ENCODE measurements at places on chromosomes 1 and 21.
A peak's percentile ranks its signal among the peaks of the same experiment; 100 is the strongest.

DNA sequence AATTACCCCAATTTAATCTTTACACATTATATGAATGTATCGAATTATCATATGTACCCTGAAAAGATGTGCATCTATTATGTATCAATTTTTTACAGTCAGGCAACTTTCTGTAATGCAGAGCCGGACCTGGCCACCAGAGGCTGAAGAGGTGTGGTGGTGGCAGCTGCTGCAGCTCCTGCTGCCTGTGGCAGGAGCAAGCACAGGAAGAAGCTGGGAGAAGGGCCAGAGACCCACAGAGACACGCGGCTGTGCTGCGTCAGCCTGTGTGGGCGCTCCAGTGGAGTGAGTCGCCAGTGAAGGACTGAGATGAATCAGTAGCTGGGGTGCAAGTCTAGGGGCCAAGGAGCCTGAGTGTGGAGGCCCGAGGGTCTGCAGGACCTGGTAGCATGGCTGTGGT, 74.3 kb upstream of the COG2 start:
- DNase-seq = no peak

DNA sequence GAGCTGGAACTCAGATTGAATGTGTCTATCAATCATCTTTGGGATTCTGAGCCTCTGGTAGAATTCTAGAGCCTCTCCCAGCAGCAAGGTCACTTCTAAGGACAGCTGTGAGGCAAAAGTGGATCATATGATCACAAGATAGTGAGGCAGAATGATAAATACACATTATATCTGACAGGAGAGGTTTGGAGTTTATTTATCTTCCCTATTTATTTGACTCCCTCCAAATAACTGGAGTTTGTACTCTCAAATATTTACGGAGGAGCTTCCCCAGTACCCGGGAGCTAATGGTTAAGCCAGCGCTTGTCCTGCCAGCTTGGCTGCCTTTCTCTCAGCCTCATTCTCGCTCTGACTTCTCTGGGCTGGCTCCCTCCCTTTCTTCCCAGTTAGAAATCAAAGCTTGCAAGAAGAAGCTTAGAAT, 2.3 kb downstream of the HMGCS2 start:
- DNase-seq = no peak

DNA sequence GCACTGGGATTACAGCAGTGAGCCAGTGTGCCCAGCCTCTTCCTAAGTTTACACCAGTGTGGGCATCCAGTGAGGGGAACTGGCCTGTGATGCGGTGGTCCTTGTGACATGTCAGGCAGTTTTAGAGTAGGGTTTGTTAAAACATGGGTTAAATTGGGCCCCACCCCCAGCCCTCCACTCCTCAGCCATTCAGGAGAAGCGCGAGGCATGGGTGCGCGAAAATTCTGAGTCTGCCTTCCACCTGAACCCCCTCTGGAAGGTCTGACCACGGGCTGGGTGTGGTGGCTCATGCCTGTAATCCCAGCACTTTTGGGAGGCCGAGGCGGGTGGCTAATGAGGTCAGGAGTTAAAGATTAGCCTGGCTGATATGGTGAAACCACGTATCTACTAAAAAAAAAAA, 51.7 kb downstream of the SKI start:
- DNase-seq = no peak

DNA sequence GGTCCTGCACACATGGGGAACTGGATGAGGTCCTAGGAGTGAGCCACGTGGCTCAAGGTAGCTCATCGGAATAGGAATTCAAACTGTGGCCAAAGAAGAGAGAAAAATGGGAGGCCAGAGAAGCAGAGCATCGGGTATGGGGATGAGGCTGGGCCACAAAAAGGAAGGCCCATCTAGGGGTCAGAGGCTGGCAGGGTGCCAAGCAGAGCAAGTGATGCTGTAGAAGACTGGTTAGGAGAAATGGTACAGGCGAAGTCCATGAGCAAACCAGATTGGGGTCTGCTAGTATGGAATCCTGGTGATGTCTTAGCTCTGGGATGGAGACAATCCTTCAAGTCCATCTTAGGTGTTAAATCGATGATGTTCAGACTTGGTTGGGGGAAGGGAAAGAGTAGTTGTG, 68.0 kb downstream of the TEX35 start:
- DNase-seq = no peak

DNA sequence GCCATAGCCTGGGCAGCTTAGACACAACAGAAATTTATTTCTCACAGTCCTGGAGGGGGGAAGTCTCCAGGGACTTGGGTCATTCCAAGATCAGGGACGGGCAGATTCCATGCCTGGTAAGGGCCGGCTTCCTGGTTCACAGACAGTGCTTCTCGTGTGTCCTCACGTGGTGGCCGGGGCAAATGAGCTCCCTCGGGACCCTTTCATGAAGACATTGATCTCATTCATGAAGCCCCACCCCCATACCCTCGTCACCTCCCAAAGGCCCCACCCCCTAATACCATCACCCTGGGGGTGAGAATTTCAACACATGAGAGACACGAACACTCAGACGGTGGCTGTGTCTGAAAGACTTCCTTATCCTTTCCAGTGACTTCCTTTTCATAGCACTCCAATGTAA, 51.5 kb downstream of the ACOT7 start:
- no peak for DNase-seq

GRCh38 chr1:7042322-7043190, 257.3 kb downstream of the CAMTA1 start:
- no peak for DNase-seq

DNA sequence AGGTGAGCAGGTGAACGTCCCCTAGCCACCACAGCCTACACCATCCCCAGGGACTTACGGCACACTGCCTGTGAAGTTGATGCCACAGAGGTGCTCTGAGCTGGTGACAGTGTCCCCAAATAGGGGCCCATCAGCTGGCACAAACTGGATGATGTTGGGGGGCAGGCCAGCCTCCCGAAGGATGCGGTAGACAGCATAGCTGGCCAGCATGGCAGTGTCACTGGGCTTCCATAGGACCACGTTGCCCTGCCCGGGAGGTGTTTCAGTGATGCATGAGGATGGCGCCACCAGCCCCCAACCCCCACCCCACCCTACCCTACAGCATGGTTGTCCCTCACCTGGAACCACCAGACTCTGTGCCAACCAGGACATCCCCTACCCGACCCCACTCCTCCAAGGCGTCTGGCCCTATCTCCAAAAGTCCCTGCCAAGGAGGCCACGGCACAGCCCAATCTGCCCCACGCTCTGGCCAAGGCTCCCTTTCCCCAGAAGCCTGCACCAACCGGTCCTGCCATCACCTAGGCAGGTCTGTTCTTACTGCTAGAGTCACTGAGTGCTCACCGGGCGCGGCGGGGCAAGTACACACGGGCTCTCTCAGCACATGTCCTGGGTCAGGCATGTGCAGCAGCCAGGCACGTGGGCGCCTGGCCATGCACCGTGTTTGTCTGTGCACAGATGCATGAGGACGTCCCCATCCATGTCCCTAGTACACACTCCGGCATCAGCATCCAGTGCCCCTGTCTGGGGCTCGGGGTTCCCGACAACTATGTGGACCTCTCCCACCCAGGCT, 20.5 kb downstream of the ALDH4A1 start:
- DNase-seq = no peak

DNA sequence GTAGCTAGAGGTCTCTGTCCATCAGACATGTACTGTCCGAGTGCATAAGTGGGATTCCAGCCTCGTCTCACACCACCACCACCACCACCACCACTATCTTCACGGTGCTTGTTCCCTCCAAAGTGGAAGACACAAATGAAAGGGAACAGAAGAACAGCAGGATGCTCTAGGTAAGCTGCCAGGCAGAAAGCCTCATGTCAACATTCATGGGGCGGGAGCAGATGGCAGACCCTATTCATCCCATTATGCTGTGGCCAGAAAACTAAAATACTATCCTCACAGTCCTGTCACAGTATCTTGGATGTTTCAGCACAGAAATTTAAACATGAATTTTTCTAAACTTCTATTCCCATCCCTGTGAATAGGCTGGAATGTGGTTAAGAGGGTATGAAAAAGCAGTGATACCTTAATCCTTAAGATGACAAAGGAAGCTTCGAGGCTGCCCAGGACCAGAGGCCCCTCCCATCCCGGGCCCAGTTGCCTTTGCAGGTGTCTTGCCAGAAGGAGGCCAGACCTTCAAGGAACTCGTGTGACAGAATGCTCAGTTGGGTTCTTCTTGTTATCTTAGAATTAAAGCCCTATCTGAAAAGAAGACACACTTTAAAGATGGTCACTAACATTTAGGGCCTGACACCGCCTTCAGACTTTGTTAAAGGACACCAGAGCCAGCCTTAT, 24.7 kb downstream of the APCS start:
- no peak for DNase-seq

- DNase-seq = no peak
These were observed 30.2 kb downstream of the NDC1 start for GRCh38 chr1:53807916-53808315.

GRCh38 chr1:216123446-216124191, 299.6 kb downstream of the USH2A start:
- no peak for DNase-seq

GRCh38 chr1:8217011-8217711, 100.8 kb upstream of the SLC45A1 start:
- DNase-seq = no peak

DNA sequence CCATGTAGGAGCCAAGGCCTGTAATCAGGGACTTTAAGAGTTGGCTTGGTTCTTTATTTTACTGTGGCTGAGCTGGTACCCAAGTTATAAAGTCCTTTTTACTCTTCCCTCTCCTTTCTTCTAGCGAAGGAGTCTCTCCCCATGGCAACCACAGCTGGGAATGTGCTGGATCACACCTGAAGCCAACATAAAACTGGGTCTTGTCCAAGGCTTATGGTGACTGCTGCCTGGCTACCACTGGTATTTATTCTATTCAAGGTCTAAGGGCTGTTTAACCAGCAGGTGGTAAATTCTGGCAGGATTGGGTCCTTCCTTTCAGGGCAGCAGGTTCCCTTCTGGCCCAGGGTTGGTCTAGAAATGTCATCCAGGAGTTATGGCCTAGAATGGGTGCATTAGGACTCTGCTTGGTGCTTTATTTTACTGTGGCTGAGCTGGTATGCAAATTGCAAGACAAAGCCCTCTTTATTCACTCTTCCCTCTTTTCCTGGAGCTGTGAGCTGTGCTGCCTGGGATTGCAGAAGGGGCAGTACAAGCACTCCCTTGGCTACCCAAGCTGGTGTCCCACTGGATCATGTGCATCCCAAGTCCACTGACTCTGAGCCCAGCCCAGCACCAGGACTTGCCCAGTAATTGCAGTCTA, 26.6 kb downstream of the SLC22A15 start:
- no peak for DNase-seq

DNA sequence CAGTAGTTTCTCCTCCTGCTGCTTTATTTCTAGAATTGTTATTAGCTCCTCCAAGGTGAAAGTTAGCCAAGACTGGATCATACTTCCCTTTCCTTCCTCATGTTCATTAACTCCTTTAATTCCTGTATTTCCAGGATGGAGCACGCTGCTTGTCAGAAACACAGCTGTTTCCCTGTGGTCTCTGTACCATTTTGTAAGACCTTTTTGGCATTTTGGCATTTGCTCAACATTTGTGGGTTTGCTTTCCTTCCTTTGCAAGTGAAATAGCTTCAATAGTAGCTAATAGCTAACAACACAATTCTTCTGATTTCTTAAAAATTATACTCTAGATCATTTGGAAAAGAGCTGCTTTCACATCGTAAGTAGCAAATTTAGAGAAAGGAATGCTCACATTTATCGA, 44.3 kb upstream of the HPDL start:
- no peak for DNase-seq

- no peak for DNase-seq
These were observed 5.5 kb downstream of the RHOC start for GRCh38 chr1:112701227-112702066.

DNA sequence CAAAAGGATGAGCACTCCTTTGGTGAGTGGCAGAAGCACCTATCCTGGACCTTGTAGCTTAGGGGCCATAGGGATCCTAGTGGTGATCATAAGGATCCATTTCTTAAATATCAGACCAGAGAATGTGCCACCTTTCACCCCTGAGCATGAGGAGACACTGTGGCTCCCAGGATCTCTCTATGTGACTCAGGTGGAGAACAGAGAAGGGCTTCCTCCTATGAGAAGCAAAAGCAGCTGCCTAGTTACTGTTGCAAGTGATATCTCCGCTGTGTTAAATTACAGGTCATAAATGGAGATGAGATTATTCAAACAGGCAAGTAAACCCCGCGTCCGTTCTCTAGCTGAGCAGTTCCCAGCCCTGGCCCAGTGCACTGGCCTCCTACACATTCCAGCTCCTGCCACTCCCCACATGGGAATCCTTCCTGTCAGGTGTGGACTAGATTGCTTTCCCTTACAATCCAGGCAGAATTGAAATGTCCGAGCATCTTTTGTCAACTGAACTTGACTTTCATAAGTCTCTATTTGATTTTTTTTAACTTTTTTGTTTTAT, 26.3 kb downstream of the CLEC20A start:
- DNase-seq = no peak

- no peak for DNase-seq
These were observed 645.8 kb upstream of the USP24 start for GRCh38 chr1:55860798-55861519.

GRCh38 chr1:212805767-212806166, 14.1 kb downstream of the TATDN3 start:
- DNase-seq = no peak

DNA sequence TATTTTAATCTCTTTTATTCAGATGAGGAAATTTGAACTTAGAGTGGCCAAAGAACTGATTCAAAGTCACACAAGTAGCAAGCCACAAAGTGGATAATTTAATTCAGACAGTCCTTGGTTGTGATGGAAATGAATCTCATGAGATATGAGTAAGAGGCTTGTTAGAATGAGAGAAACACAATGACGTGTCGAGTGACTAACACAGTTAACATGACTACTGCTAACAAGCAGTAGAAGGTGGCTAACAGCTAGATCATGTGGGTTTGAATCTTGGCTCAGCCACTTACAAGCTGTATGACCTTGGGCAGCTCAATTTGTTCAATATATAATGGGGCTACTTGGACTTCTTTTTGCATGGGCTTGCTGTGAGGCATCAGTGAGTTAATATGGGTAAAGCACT, 104.5 kb upstream of the LMO4 start:
- peak; percentile 97 for DNase-seq

DNA sequence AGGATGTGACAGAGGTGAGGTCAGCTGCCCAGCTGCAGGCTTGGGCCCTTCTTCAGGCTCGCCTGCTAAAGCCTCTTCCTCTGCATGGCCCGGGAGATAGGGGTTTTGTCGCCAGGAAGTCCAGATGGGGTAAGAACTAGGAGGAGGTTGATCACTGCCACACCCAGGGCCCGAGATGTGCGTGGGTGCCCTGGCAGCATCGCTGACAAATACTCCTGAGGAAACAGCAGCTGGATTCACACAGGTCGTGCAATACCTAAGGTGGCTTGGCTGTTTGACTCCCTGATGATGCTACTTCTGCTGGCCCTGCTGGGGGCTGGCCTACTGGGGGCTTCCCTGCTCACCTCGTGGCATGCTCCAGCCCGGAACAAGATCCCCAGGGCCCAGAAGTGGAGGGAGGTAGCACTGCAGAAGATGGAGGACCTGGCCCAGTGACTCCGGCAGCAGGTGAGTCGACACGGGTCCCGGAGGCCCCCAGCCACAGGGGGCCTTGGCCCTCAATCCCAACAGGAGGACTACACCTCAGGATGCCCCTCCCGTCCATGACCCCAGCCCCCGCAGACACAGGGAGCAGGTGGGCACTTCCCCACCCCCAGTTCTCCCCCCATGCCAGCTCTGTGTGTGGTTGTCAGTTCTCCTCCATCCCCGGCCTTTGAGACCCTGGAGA, 29.6 kb downstream of the FAAH start:
- DNase-seq = no peak
